ENCODE measurements at places on chromosomes 2 and 18.

GRCh38 chr2:12502759-12503158, 214.0 kb upstream of the TRIB2 start:
- DNase-seq = no peak

- no peak for DNase-seq
Measured at GRCh38 chr18:22469061-22469734, 51.5 kb upstream of the CTAGE1 start.

DNA sequence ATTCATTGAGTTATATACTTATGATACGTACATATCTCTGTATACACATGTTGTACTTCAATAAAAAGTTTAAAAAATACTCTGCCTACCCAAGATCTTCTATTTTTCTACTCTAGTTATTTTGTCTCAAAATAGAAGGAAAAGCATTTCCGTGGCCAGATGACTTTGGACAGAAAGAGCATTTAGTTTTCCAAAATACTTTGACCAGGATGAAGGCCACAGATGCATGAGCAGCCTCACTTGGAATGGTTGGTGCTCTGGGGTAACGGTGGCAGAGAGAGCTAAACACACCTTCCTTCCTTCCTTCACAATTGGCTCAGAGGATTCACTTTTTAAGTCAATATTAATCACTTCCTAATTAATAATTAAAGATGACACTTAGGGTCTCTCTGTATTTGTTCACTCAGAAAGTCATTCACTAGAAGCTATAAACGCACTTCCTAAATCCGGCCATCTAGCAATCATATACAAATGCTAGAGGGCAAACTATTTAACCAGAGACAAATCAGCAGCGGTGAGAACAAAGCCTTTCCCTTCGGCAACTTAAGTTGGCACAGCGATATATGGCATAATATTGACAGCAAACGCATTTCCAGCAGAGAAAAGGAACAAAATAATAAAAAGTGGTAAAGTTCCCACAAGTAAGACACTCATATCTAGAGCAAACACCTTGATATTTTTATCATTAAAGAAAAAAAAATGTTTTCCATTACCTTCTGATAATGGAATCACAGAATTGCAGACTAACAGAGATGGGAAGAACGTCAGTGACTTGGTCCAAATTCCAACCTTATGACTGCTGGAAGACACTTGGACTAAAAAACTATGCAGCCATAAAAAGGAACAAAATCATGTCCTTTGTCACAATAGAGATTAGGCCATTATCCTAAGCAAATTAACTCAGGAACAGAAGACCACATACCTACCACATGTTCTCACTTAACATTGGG, 55.9 kb upstream of the NARS1 start:
- DNase-seq = no peak

DNA sequence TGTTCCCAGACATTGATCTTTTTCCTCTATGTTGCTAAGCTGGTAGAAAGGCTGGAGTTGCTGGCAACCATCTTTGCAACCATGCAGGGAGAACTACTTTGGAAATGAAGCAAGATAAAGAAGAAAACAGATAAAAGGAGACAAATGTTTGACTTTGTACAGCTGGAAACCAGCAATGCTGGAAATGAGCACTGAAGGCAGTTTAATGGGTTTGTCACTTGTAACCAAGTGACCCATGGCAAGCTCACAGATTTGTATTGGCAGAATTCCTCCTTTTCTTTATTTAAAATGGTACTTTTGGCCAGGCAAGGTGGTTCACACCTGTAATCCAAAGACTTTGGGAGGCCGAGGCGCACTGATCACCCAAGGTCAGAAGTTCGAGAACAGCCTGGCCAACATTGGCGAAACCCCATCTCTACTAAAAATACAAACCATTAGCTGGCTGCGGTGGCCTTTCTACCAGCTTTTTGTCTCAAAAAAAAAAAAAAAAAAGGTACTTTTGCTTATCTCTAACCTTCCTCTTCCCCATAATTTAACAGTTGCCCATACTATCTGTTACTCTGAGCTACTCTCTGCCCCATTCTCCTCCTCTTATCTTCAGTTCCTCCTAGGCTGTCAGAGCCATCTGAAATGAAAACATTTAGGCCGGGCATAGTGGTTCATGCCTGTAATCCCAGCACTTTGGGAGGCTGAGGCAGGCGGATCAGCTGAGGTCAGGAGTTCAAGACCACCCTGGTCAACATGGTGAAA, 2.0 kb upstream of the BOLA3 start:
- DNase-seq = no peak

- peak; percentile 94 for DNase-seq
Measured at GRCh38 chr2:108594132-108594981, 60.1 kb downstream of the LIMS1 start.

- no peak for DNase-seq
Measured at GRCh38 chr2:23607925-23608324, 222.9 kb downstream of the KLHL29 start.

DNA sequence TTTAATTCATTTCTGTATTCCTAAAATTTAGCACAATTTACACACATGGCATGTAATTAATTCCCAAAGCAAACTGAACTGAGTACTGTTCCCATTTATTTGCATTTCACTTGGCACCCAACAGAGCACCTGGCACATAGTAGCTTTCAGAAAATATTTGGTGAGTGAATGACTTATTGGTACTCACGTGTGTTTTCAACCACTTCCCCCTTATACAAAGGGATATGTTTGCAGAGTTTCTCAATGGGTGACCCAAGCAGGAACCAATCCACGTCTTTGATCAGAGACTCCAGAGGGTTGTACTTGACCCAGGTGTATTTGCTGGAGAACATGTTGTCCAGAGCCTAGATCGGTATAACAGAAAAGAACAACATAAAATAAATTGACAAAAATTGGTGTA, 6.6 kb downstream of the GKN2 start:
- no peak for DNase-seq

GRCh38 chr2:231210782-231211181, 12.4 kb downstream of the ARMC9 start:
- DNase-seq = no peak

- no peak for DNase-seq
Measured at GRCh38 chr2:37526323-37526722, 145.1 kb downstream of the CDC42EP3 start.

- no peak for DNase-seq
Measured at GRCh38 chr2:192140236-192140839, 54.4 kb downstream of the TMEFF2 start.

GRCh38 chr2:160331258-160332025, 131.4 kb upstream of the ITGB6 start:
- DNase-seq = no peak

DNA sequence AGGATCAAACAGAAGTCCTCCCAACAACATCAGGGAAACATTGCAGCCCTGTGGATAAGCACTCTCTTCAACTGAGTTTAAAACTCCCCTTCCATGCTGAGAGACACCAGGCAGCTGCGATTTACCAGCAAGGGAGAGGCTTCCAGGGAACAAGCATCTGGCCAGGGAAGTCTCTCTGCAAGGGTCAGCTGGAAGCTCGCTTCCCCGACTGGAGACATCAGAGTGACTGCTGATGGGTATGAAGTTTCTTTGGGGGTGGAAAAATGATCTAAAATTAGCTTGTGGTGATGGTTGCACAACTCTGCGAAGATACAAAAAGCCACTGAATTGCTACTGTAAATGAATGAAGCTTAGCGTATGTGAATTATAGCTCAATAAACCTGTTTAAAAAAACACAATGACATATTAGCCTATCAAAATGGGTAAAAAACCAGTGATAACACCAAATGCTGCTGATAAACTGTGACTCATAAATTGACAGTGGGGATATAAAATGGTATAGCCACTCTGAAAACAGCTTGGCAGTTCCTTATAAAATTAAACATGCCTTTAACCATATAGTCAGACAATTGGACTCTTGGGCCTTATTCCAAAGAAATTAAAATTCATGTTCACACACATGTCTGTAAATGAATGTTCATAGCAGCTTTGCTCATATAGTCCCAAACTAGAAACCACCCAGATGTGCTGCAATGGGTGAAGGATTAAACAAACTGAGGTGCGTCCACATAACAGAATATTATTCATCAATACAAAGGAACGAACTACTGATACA, 1082.0 kb downstream of the SOCS6 start:
- no peak for DNase-seq

DNA sequence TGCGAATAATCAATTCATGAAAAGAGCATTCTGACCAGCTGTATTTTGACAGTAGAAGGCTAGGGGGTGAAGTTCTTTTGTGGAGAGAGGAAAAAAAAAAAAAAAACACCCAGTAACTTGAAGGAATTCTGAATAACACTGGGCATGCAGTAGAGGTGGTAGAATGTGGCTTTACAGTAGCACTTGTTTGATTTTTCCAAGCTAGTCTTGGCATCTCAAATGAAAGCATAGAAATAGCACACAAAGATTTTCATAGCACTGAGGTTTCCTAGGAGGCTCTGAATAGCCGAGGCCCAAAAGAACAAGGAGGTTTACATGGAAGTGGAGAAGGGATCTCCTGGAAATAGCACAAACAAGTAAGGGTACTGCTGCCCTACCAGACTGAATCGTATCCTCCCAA, 470.2 kb upstream of the CDH20 start:
- DNase-seq = no peak

DNA sequence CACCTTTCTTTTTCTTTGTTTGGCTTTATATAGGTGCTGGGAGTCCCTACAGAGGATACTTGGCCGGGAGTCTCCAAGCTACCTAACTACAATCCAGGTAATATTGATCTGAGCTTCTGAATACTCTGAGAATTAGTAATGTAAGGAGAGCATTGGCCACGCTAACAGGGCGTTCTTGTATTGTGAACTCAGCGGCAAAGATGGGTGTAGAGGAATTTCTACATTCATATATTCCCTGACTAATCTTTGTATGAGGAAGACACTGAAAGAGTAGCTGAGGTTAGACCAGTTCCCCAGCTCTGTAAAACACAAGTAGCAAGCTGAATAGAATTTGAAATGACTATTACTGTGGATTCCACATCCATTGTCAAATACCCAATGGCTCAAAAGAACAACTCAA, 48.5 kb downstream of the CDK15 start:
- no peak for DNase-seq

- no peak for DNase-seq
Measured at GRCh38 chr18:79615091-79615490, 64.5 kb upstream of the CTDP1 start.

GRCh38 chr2:219459460-219460311, 25.0 kb downstream of the SPEG start:
- DNase-seq = no peak

DNA sequence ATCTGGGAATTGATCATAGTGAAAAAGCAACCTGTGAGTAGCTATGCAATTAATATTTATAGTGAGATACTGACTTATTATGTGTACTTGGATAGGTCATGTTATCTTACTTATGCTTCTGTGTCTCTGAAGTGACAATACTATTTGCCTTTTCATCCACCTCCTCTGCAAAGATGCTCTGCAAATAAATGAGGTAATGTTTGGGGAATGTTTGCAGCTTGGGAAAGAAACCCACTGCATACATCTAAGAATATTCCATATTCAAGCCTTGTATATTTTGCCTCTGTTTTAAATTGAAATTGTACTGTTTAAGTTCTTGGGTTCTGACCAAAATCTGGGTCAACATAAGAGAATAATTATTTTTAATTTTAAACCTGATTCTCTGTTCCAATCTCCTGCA, 217.4 kb upstream of the DTNA start:
- no peak for DNase-seq

DNA sequence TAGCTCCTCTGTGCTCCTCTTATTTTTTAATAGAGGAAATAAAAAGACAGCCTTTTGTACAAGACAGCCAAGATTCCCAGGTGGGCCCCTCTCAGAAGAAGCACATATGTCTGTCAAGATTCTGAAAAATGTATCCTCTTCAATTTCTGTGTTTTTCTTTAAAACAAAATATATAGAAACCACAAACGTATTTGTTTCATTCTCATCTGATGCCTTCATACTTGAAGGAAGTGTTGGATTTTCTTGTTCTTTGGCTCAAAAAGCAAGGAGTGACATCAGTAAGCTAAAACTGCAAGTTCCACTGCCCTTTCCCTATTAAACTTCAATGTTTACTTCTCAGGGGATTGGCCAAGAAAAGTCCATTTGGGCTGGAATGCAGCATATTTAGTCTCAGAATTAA, 193.8 kb upstream of the OSR1 start:
- no peak for DNase-seq

GRCh38 chr2:231530099-231531011, at the start of gene NMUR1:
NMUR1 (minus strand) TSS chr2:231530445; CDS start chr2:231530361, 84 bp downstream.
- DNase-seq = no peak

DNA sequence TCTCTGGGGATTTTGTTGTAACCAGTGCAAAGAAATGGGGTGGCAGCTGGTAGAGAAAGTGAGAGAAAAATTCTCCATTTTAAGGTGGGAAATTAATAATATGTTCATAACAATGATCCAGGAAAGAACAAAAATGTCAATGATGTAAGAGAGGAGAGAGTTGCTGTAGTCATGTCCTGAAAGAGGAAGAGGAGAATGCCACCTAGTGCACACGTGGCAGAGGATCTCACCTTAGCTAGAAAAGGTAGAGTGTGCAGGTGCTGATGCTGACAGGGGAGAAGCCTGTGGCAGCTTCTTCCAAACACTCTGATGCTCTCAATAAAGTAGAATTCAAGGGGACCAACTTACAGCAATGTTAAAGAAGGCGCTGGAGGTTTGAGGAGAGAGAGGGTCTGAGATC, 282.9 kb upstream of the PKDCC start:
- no peak for DNase-seq

- no peak for DNase-seq
Measured at GRCh38 chr2:125456693-125457363, 1199.1 kb upstream of the GYPC start.

DNA sequence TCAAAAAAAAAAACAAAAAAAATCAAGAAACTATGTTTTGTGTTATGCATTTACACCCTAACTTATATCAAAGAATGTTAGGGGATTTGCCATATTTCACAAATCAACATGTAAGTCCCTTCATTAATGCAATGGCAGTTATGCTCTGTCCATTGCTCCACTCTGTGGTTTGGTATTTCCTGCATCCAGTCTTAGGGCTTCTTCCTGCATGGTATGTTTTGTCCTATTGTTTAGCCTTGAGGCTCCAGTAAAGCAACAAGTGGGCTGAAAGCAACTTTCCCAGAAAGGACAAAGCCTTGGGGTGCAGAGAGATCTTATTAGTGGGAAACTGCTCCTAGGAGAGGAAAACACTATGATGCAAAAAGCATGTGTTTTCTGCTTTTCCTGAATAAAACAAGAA, 474.1 kb downstream of the IRS1 start:
- no peak for DNase-seq

- no peak for DNase-seq
Measured at GRCh38 chr18:69954719-69955480, 7.2 kb upstream of the CD226 start.

DNA sequence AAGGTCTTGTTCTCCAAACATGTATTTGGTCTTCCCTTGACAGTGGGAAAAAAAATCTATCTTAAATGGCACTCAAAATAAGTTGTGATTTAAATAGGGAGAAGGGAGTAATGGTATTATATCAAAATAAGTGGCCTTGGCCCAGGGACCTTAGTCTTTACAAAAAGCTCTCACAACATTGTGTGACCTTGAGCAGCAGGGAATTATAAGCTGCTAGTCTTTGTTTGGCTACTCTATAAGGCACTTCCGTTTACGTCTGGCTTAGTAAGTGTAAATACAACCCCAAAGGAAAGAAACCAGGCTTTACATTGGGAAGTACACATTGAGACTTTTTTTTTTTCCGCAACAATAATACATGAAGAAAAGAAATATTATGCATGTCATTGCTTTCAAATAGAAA, 734.0 kb upstream of the LINC00305 start:
- DNase-seq = no peak

- DNase-seq = no peak
Measured at GRCh38 chr2:128613351-128613750, 294.7 kb upstream of the HS6ST1 start.

- DNase-seq = peak; percentile 14
Measured at GRCh38 chr2:118061135-118061955, 26.9 kb upstream of the INSIG2 start.

Measured in SIG-M5 (cell line).